ENCODE measurements at places on chromosomes 6 and 20. TPM values are rescaled to one million over a fixed set of nuclear protein-coding genes. Genes with fewer than 3 reads are reported as not detected.

- no peak overlapping the region for H3K27ac ChIP-seq
- H3K27me3 ChIP-seq: no peaks in the 10 kb centered on the region
- no peaks in the 10 kb centered on the region for H3K36me3 ChIP-seq
- no peaks in the 10 kb centered on the region for H3K4me1 ChIP-seq
Observed at GRCh38 chr20:19260412-19261090, 48.1 kb downstream of the SLC24A3 start.

DNA sequence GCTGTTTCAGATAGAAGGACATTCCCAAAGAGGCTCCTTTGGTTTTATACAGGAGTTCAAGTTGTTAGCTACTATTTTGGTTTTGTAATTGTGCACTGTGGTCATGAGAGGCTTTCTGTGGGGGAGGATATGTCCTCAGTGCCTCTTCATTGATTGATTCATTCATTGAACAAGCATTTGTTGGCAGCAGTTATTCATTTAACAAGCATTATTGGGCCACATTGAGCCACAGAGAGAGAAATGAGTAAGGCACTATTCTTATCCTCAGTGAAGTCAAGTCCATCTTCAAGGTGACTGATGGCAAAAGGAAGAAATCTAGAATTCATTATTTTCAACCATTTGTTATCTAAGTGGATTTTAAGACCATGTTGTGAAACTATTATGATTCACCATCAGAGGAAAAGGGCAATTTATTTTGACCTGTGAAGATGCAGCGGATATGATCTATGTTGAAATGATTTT is 697.2 kb upstream of the CITED2 start:
- H3K27ac ChIP-seq: no peak overlapping the region
- no peak for DNase-seq
- no peak overlapping the region for H3K4me3 ChIP-seq
- H3K27me3 ChIP-seq: no peaks in the 10 kb centered on the region
- peaks cover 23% of the 10 kb centered on the region for H3K4me1 ChIP-seq

CAP2 gene
- 187 TPM for total RNA-seq

- H3K36me3 ChIP-seq: no peaks in the 10 kb centered on the region
- H3K27ac ChIP-seq: no peak overlapping the region
- H3K4me3 ChIP-seq: no peak overlapping the region
Observed at GRCh38 chr20:965956-966355, 36.2 kb downstream of the RSPO4 start.

- H3K27me3 ChIP-seq: no peaks in the 10 kb centered on the region
- no peaks in the 10 kb centered on the region for H3K36me3 ChIP-seq
- DNase-seq: no peak
Observed at GRCh38 chr6:114096561-114097172, 125.7 kb upstream of the HDAC2 start.

GRCh38 chr6:39295611-39296011 is 18.6 kb downstream of the KCNK17 start:
- no peak overlapping the region for H3K4me3 ChIP-seq
- H3K4me1 ChIP-seq: no peaks in the 10 kb centered on the region
- no peak overlapping the region for H3K27ac ChIP-seq
- H3K27me3 ChIP-seq: peaks cover 18% of the 10 kb centered on the region

ENPP3 gene
- 0.72 TPM for total RNA-seq

GRCh38 chr6:34223956-34224940 is 12.4 kb upstream of the HMGA1 start:
- H3K36me3 ChIP-seq: no peaks in the 10 kb centered on the region
- peak overlapping the region; percentile 86 for H3K27ac ChIP-seq
- no peaks in the 10 kb centered on the region for H3K27me3 ChIP-seq
- H3K4me3 ChIP-seq: peak overlapping the region; percentile 75

DNA sequence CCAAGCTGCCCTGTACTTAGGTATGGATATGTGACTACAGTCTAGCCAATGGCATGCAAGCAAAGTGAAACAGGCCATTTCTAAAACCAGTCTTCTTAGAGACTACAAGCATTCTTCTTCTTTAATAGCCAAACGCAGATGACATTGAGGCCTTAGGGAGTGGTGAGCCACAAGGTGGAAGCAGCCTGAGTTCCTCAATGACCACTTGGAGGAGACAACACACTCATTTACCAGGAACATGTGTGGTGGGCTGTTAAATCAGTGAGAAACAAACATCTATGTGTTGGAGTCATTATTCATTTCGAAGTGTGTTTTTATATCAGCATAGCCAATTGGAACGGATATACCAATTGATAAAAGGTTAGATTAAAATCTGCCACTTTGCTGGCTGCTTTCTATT is 122.0 kb downstream of the GFRAL start:
- H3K4me1 ChIP-seq: no peaks in the 10 kb centered on the region
- peak overlapping the region; percentile 54 for H3K27ac ChIP-seq
- no peak overlapping the region for H3K4me3 ChIP-seq
- no peaks in the 10 kb centered on the region for H3K36me3 ChIP-seq

DNA sequence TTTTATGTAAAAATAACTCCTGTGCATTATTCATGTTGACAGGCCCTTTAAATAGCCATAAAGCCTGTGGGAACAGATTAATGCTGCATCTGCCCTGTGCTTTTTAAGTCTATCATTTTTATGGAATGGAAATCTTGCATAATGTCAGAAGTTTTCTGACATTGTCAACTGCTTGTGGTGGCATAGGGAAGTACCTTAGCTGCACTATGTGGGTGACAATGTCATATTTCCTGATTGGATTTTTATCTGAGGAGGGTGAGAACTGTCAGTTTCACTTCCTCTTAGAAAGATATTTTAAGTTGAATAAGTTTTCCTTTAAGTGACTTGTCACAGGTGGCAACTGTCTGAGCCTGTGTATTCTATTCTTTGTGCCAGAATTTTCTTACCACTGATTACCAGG is 267.9 kb downstream of the PLCB1 start:
- no peaks in the 10 kb centered on the region for H3K36me3 ChIP-seq
- H3K4me3 ChIP-seq: no peak overlapping the region
- H3K4me1 ChIP-seq: peaks cover 9% of the 10 kb centered on the region
- H3K27me3 ChIP-seq: no peaks in the 10 kb centered on the region
- DNase-seq: no peak
- no peak overlapping the region for H3K27ac ChIP-seq

DNA sequence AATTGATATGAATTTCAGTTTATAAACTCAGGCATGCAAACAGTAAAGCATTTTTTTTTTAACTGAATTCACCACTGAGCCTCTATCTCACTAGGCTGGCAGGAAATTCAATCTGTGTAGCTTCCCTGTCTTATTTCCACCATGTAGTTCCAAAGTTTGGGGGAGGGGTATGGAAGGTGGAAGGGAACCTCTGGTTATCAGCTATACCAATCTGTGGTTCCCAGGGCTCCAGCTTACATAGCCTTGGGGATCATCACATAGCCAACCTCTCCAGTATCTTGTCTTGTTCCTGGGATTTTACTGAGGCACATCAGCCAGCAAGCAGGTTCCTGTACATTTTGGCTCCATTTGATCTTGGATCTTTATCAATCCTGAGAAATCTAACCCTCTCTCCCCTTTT is 15.6 kb downstream of the RAD21L1 start:
- H3K4me1 ChIP-seq: peaks cover 4% of the 10 kb centered on the region
- H3K36me3 ChIP-seq: no peaks in the 10 kb centered on the region
- H3K4me3 ChIP-seq: no peak overlapping the region
- no peak overlapping the region for H3K27ac ChIP-seq
- peaks cover 4% of the 10 kb centered on the region for H3K27me3 ChIP-seq
- no peak for DNase-seq

DNA sequence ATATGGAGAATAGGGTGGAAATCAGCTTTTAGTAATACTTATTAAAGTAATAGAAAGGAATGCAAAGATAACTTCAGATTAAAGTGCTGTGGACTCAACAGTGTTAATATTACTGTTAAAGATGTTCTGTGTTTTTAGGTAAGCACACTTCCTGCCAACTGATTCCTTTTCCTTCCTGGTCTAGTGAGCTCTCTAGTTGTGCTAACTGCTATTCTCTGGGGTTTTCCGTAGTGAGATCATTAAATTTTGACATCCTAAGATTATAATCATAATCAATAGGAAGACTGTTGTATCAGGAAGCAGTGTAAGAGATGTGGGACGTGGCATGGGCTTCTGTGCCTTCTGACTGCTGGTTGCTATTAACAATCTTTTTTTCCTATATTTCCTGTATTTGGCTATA is 1.2 kb upstream of the TMEM217 start:
- H3K27me3 ChIP-seq: no peaks in the 10 kb centered on the region
- DNase-seq: no peak
- H3K27ac ChIP-seq: peak overlapping the region; percentile 95
- peaks cover 47% of the 10 kb centered on the region for H3K4me1 ChIP-seq
- peak overlapping the region; percentile 87 for H3K4me3 ChIP-seq

GRCh38 chr20:17622086-17622850 is 52.4 kb downstream of the DSTN start:
- H3K4me3 ChIP-seq: no peak overlapping the region
- no peaks in the 10 kb centered on the region for H3K36me3 ChIP-seq
- peak; percentile 12 for DNase-seq
- H3K27me3 ChIP-seq: no peaks in the 10 kb centered on the region
- H3K4me1 ChIP-seq: peaks cover 4% of the 10 kb centered on the region

DNA sequence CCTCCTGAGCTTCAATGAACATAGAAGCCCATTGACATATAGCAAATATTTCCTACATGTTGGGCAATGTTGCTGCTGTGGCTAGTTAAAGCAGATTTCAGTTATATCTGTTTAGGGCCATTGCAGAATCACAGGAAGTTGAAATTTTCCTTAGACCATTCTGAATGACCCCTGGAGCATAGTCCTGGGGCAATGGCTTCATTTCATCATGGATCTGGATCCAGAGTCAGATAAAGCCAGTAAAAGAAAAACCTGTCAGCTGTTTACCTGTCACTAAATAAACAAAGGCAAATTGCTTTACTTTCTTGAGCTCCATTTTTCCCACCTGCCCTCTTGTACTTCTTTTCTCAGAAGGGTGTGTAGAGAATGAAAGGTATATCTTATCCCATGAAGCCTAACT is 494.0 kb upstream of the MAP3K7 start:
- H3K27ac ChIP-seq: no peak overlapping the region
- H3K4me3 ChIP-seq: no peak overlapping the region
- DNase-seq: no peak
- H3K27me3 ChIP-seq: no peaks in the 10 kb centered on the region
- no peaks in the 10 kb centered on the region for H3K36me3 ChIP-seq

DNA sequence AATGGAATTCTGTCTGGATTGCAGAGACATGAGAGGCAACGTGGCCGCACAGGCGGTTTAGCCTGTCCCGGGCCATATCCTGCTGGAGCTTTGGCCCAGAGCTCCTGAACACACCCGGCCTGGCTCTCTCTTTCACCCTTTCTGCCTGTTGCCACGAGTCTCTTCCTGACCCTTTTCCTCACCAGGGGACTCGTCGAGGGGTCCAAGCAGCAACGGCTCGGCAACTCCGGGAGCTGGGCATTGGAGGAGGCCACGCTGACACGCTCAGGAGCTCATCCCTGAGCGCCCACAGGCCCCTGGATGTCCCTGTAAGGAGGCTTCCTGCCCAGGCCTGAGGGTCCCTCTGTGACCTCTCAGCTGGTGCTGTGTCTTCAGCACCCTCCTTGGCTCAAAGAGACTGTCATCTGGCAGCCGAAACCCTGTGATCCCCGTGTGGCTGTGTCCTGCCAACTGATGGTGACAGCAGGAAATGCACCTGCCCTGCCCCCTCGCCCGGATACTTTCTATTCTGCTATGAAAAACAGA is 103.8 kb downstream of the RNASET2 start:
- H3K36me3 ChIP-seq: no peaks in the 10 kb centered on the region
- H3K27ac ChIP-seq: no peak overlapping the region
- no peaks in the 10 kb centered on the region for H3K4me1 ChIP-seq
- DNase-seq: no peak
- no peak overlapping the region for H3K4me3 ChIP-seq

GRCh38 chr6:107737397-107737793 is 86.7 kb downstream of the SCML4 start:
- DNase-seq: no peak
- no peak overlapping the region for H3K27ac ChIP-seq
- H3K4me3 ChIP-seq: no peak overlapping the region
- H3K4me1 ChIP-seq: no peaks in the 10 kb centered on the region

DNA sequence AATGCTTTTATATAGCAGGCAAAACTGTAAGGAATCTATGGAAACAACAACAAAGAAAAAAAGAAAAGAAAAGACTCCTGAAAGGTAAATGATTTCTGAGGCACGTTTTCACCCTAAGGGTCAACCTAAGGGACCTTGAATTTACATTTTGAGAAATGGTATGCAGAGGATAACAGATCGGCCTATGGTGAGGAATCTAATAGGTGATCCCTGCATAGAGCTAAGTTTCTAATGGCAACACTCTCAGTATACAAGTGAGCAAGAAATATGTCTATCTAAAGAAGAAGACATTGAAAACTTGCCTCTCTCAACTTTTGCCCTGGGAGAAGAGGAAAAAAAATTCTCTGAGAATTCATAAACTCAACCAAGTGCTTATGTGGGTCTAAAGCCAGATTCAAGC is 18.9 kb upstream of the AKAP7 start:
- no peak for DNase-seq
- no peak overlapping the region for H3K4me3 ChIP-seq

DNA sequence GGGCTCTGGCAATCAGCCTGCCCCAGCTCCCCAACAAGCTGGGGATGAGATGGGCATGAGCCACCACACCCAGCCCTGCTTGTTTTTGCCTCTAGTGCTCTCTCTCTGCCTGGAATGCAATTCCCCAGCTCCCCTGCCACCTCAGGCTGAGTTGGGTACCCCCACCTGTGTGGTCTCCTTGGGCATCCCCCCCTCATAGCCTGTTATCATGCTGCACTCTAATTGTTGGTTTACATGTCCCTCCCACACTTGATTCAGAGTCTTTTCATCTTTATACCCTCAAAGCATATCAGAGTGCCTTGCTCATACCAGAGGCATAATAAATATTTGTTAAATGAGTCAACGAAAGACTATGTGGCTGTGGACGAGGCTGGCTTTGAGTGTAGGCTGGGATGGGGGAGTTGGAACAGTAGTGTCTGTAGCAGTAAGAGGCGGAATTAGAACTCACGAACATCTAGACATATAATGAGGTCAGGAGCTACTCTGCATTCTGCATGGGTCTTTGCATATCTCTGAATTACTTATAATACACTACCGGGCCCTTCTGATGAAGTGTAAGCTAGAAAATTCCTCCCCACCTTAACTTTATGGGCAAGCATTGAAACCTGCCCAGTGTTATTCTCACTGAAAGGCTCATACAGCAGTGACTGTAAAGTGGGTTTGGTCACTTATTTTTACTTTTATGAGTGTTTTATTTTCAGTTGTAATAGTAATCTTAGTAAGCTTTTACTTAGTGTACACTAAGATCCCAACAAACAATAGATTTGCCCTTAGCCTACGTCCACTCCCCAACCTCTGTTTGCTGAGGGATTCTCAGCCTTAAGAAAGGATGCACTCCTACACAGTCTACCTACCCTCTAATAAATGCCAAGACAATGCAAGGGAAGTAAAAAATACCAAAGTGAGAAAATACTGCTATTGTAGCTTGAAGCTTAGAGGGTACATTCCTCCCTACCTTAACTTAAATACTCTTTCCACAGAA is 58.7 kb downstream of the EDN1 start:
- H3K27me3 ChIP-seq: no peaks in the 10 kb centered on the region
- H3K4me1 ChIP-seq: no peaks in the 10 kb centered on the region
- no peak overlapping the region for H3K27ac ChIP-seq
- no peaks in the 10 kb centered on the region for H3K36me3 ChIP-seq

BPIFB2 gene
- total RNA-seq: not detected

- no peak for DNase-seq
- H3K27me3 ChIP-seq: no peaks in the 10 kb centered on the region
- no peak overlapping the region for H3K4me3 ChIP-seq
- no peak overlapping the region for H3K27ac ChIP-seq
- H3K36me3 ChIP-seq: no peaks in the 10 kb centered on the region
Observed at GRCh38 chr6:14434916-14435690, 317.5 kb downstream of the CD83 start.

- H3K27me3 ChIP-seq: no peaks in the 10 kb centered on the region
- no peak overlapping the region for H3K4me3 ChIP-seq
- no peak for DNase-seq
- no peaks in the 10 kb centered on the region for H3K36me3 ChIP-seq
Observed at GRCh38 chr6:5765141-5765760, 241.5 kb downstream of the NRN1 start.
